ENCODE measurements at places on chromosomes 2 and 18.

- DNase-seq, result no peak
Measured at GRCh38 chr2:132725148-132725547, 55.1 kb upstream of the LYPD1 start.

GRCh38 chr2:241558532-241559322 is at the start of gene BOK:
Gene BOK (plus strand): TSS chr2:241558745. CDS start chr2:241559484, 739 bp downstream.
- peak; percentile 44 for DNase-seq

DNA sequence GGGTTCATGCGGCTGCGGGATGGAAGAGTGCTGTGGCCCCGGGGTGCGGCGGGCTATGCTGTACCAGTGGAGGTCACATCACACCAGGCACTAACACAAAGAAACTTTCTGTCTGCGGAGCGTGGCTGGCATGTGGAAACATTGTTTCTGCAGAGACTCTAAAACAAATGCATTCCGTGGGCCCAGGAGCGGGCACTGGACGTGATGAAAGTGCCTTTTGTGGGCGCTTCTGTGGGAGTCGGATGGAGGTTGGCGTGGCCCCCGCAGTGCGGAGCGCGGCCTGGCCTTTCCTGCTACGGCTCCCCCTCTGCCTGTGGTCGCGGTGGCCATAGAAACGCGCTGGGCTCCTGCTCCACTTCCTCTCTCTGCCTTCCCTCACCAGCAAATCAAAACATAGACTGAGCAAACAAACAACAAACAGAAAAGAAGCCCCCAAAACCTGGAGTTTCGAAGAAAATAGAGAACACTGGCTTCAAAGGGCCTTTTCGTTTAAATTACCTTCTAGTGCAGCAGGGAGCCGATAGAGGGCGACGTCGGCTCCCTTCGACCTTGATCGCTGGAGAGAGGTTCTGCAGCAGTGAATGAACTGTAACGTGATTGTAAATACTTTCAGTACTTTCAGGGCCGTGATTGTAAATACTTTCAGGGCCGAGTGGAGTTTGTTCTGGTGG is 51.4 kb downstream of the KIF5C start:
- peak; percentile 81 for DNase-seq

DNA sequence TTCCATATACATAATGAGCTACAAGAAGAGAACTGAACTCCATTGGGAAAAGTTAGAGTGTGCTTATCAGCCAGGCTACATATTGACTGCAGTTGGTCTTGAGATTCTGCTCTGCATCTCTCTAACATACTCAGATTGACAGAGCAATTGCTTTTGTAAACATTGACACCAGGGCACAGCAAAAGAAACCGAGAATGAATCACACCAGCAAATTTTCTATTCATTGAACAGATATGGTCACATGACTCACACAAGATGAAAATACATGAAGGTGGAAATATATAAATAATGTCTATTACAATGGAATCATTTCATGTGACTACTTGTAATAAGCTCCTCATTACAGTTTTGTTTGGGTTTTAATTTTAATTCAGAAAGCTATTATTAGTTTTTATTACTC is 691.9 kb upstream of the TMEFF2 start:
- DNase-seq, result no peak

- DNase-seq, result no peak
Measured at GRCh38 chr2:7954234-7954633, 727.6 kb upstream of the ID2 start.

GRCh38 chr2:218985021-218985324 is at the start of gene FEV:
Gene FEV (minus strand): TSS chr2:218985184. CDS start chr2:218985075, 109 bp downstream.
- no peak for DNase-seq

DNA sequence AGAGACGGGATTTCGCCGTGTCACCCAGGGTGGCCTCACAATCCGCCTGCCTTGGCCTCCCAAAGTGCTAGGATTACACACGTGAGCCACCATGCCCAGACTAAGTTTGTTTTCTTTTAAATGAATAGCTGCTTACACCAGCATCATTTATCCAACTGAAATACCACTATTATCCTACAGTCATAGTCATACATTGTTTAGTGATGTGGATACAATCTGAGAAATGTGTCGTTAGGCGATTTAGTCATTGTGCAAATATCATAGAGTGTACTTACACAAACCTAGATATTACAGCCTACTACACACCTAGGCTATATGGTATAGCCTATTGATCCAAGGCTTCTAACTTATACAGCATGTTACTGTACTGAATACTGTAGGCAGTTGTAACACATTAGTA is 10.3 kb downstream of the ZC3H15 start:
- DNase-seq, result no peak

- DNase-seq, result no peak
Measured at GRCh38 chr18:596288-596881, 403 bp upstream of the CLUL1 start.

DNA sequence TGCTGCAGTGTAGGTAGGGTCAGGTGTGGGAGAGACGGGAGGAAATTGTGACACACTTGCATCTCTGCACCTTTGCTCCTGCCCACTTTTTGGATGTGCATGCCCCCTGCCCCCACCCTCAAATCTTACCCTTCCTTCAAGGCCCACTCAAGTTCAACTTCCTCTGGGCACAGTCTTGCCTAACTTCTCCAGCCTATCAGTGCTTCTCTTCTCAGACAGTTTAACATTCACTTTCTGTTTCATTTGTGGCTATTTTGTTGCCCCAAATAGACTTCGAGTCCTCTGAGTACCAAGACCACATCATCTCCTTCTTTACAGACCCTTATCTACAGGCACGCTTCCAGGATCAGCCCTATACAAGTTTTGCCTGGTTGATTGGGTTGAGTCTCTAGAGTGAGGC is 2.7 kb downstream of the ST8SIA5 start:
- no peak for DNase-seq

GRCh38 chr2:124482044-124482443 is 457.0 kb downstream of the CNTNAP5 start:
- DNase-seq, result no peak

GRCh38 chr2:133054297-133054696 is 384.3 kb upstream of the LYPD1 start:
- DNase-seq, result no peak

GRCh38 chr2:170505631-170506275 is 209.4 kb upstream of the SP5 start:
- peak; percentile 1 for DNase-seq

GRCh38 chr18:52045946-52046675 is 293.9 kb upstream of the DCC start:
- no peak for DNase-seq

- DNase-seq, result no peak
Measured at GRCh38 chr18:60070631-60071030, 170.8 kb downstream of the PMAIP1 start.

All from C1 segment of cervical spinal cord (tissue), 14 donors.